Activated naive CD4-positive, alpha-beta T cell (primary cell): ENCODE measurements at places on chromosomes 7 and 10.

DNA sequence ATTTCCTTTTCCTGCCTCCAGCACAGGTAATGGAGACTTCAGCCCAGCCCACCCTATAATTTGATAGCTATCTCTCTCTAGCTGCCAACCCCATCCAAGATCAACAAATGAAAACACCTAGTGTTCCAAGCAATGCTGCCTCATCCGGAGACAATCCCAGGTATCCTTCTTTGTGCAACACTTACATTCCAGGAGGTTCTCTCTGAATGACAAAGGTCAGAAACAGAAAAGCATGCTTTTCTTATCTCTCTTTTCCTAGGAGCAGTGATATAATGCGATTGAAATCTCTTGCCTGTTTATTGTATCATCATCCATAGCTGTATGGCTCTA lies 699.3 kb downstream of the INHBA start:
- no peak for DNase-seq

GRCh38 chr10:128151031-128151430 lies 24.8 kb upstream of the MKI67 start:
- no peak for DNase-seq

DNA sequence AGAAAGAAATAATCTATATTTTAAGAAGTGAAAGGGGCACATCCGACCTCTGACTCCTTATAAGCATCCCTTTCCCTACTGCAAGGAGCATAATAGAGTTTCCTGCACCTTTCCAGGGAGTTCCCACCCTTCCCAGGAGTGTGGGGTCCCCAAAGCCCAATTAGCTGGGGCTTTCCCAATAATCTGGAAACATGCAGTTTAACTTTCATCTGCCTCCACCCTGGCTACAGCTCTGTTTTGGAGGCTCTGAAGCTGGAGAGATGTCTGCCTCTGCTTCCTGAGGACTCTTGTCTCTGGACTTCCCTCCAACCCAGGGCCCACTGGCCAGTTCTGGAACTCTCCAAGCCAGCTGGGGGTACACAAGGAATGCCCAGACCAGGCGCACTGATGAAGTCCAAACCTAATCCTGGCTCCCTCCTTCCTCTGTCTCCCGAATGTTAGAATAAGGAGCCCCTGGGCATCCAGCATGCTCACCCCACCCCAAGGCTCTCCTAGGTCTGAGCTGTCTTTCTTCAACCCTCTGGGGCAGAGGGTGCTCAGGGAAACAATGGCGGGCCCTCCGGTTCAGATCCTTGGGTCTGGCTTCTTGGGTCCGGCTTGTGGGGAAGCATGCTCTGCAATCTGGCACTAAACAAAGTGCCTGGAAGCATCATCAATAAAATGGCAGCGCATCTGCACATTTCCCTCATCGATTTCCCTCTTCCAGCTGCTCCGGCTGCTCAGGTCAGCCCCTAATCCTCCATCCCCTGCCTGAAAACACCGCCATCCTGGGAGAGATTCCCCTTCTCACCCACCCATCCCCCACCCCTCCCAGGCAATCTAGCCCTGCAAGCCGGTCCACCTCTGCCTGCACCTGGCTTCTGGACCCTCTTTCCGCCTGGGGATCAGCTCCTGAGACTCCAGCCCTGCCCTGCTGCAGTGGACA lies 13.3 kb downstream of the HOXA4 start:
- no peak for DNase-seq

DNA sequence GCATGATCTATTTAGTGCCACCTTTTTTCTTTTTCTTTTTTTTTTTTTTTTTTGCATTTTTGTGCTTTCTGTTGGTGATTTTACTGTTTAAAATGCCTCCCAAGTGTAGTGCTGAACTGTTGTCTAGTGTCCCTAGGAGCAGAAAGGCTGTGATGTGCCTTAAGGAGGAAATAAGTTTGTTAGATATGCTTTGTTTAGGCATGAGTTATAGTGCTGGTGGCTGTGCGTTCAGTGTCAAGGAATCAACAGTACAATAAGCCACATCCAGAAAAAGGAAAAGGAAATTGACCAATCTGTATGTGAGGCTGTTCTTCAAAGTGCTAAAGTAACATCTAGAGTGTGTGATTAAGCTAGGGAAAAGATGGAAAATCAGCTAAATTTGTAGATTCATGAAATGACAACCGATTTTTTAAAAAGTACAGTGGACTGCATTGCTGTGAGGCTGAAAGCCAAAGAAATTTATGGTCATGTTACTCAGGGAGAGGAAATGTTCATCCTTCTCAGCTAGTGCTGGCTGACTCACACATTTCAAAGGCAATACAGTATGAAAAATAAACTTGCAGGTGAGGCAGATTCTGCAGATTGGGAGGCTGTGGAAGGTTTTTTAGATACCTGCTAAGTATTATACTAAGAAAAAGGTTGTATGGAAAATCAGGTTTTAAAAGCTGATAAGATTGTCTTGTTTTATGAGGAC lies 122.7 kb upstream of the ADCY1 start:
- DNase-seq, result no peak

GRCh38 chr10:18066947-18067346 lies 73.3 kb upstream of the CACNB2 start:
- no peak for DNase-seq

GRCh38 chr7:151409667-151410404 lies at the start of gene WDR86:
TSS of gene WDR86 (minus strand) at chr7:151410038. CDS start at chr7:151409589, 449 bp downstream.
- DNase-seq, result no peak

GRCh38 chr10:11578802-11579255 lies 32.6 kb downstream of the USP6NL start:
- no peak for DNase-seq

- DNase-seq, result no peak
These were observed 10.2 kb downstream of the EN2 start for GRCh38 chr7:155467846-155468784.

DNA sequence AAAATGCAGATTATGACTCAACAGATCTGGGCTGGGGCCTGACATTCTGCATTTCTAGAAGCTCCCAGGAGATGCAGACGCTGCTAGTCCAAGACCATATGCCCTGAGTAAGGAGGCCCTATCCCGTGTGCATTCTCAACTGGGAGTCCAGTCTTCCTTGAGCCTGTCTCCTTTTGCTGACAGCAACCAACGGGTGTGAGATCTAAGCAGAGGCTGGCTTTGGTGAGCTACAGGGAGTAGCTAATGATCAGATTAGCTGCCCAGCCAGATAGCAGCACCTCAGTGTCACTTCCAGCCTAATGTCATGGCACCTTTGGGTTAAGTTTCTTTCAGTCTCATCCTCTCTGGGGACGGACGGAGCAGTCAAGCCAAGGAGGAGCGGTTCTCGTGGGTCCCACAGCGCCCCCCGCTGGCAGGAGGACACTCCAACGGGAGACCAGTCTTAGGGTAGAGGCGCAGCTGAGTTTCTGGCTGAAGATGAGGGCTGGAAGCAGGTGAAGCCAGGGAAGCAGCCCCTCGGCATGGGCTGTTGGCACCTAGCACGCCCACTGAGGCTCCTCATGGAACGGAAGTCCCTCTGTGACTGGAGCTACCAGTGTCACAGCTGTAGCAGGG lies 154.0 kb downstream of the CCDC3 start:
- DNase-seq, result no peak

GRCh38 chr10:117553142-117553814 lies 10.7 kb downstream of the EMX2 start:
- DNase-seq, result no peak

DNA sequence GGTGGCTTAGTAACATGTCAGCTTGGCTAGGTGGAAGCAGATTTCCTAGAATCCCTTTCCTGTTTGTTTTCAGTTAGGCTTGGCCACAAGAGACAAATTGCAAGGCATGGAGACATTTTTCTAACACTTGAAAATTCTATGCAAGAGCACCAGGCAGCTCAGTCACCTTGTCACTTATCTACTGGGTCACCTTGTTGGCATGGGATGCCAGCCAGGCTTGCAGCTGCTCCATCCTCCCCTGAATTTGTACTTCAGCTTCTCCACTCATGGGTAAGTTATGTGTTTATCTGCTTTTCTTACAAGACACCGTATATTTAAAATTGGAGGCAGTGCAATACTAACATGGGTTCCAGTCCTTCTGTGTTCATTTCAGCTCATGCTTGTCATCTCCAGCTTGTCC lies 40.2 kb upstream of the CCSER2 start:
- no peak for DNase-seq

DNA sequence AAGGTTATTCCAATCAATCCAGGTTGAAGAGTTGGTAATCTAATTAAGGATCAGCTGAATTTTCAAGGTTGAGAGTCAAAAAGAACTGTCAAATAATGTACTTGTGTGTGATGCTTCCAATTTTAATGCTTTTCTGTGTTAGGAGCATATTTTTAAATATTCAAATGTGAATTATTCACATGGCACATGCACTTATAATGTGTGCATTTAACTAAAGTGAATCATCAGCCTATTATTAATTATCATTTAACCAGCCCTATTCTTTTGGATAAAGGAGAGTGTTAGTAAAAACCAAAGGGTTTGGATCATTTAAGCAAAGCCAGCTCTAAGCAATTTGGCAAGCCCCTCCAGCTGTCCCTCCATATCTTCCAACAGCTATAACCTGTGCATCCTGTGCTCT lies 11.2 kb downstream of the LGI1 start:
- DNase-seq, result no peak

- no peak for DNase-seq
These were observed 65.8 kb downstream of the SLC13A1 start for GRCh38 chr7:123133924-123134323.

GRCh38 chr7:101913851-101914250 lies 96.4 kb downstream of the CUX1 start:
- no peak for DNase-seq

DNA sequence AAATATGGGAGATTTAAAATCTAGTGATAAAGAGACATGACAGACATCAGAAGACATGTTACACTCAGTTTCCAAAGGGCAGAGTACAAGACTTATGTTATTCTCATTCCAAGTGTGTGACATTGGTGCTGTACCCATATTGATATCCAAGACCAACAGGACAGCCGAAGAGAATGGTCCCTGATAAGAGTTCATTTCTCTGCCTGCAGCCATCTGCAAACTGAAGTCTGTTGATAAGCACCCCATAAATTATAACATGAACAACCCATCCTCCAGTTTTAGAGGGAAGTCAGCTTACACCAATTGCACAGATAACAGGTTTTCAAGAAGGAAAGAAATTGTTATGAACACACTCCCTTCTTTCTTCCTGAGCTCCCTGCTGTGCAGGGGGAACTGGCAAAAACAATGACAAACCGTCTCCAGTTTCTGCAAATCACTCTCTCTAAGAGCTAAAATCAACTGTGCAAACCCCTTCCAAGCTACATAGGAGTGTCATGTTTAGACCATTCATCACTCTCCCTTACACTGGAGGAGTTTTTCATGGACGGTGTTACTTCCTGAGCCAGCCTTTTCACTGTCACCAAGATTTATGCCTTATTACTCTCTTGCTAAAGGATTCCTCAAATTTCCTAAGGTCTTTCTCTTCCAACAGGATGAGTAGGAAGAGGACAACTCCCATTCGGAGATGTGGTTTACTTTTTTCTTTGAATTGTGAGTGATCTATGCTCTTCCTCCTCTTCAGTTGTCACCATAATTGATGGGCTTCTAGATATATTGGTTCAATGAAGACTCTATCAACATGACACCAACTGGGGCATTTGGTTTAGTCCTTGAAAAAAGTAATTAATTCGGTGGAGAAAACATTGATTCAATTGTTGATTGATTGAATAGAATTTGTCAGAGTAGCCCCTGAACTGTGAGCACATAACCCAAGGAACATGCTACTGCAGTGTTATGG lies 80.3 kb upstream of the FAM171A1 start:
- DNase-seq, result no peak

GRCh38 chr10:79054203-79055099 lies 14.3 kb upstream of the ZMIZ1 start:
- DNase-seq, result no peak

DNA sequence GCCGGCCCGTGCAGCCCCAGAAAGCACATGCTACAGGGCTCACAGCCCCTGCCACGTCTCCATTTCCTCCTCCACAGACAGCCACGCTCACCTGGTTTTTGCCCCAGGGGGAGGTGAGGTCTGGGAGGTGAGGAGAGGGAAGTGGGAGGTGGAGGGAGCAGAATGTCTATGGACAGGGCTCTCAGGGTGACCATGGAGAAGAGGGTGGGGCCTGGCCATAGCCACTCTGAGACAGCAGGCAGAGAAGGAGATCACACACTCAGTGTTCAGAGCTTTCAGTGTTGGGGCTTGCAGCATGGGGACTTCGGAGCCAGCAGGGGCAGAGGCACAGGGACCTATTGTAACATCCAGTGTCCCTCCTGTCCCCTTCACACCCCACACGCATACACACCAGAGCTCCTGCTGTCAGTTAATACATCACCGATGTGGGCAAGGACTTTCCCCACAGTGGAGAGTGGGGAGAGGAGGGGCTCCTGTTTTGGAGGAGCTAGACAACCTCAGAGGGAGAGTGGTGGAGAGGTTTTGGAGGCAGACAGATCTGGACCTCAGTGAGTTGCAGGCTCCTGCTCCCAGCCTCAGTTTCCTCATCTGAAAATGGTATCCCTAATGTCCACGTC lies 14.4 kb downstream of the WDFY4 start:
- no peak for DNase-seq

GRCh38 chr7:149558149-149558861 lies 60.7 kb upstream of the ZNF746 start:
- DNase-seq, result no peak

DNA sequence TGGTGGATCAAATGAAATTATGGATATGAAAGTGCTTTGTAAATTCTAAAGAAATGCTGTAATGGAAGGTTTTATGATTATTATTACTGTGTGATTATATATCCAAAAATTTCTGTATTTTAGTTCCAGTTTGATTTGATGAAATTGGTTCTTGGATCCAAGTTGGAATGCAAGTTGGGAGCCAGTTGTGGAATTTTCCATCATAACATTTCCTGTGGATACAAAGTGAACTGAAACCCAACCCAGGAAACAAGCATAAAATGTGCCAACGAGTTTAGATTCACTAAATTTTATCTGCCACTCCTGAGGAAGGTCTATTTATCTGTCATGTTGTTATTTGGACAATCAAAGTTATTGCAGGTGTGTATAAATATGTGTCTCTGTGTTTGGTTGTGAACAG lies 131.4 kb upstream of the MDFIC start:
- no peak for DNase-seq

GRCh38 chr7:29484280-29484679 lies 79.4 kb upstream of the PRR15 start:
- no peak for DNase-seq

DNA sequence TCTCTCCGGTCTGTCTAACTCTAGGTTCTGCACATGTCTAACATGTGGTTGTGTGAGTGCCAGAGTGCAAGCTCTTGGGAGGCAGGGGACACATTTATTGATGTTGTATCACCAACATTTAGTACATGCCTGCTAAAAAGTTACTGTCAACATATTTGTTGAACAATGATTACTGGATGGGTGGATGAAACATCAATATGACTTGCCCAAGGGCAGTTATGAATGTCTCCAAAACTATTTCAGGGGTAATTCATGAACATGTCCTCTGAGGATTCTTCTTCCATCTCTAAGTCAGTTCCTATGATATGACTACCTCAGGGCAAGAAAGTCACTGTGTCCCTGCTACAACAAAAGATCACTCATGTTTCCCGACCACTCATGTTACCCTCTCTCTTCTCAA lies 91.3 kb upstream of the STEAP1B start:
- DNase-seq, result no peak

- no peak for DNase-seq
These were observed 49.9 kb upstream of the TMEM26 start for GRCh38 chr10:61503051-61503450.

- DNase-seq, result no peak
These were observed 62.9 kb upstream of the MKRN1 start for GRCh38 chr7:140542228-140542603.

- no peak for DNase-seq
These were observed 96.9 kb downstream of the IQUB start for GRCh38 chr7:123437447-123437995.
